Calu3 (cell line): ENCODE measurements at places on chromosomes 7 and 10. TPM values are rescaled to one million over a fixed set of nuclear protein-coding genes. Genes with fewer than 3 reads are reported as not detected.
A peak's percentile ranks its signal among the peaks of the same experiment; 100 is the strongest.

DLX6 gene
- 1.1 and 1.2 TPM in 2 replicates for total RNA-seq

UNCX gene
- total RNA-seq, result not detected in 2 replicates

HOGA1 gene
- 7.8 and 7.9 TPM in 2 replicates for total RNA-seq

OPN1SW gene
- not detected in 2 replicates for total RNA-seq

WNT2 gene
- total RNA-seq, result not detected in 2 replicates

BCAP29 gene
- total RNA-seq, result 16.5 and 17.6 TPM in 2 replicates

PNLIPRP3 gene
- not detected in 2 replicates for total RNA-seq

BTBD16 gene
- 0.35 TPM in 1 of 2 replicates, not detected in the other for total RNA-seq

PPP1R17 gene
- total RNA-seq, result not detected in 2 replicates

RAPGEF5 gene
- total RNA-seq, result 108 and 128 TPM in 2 replicates

DNA sequence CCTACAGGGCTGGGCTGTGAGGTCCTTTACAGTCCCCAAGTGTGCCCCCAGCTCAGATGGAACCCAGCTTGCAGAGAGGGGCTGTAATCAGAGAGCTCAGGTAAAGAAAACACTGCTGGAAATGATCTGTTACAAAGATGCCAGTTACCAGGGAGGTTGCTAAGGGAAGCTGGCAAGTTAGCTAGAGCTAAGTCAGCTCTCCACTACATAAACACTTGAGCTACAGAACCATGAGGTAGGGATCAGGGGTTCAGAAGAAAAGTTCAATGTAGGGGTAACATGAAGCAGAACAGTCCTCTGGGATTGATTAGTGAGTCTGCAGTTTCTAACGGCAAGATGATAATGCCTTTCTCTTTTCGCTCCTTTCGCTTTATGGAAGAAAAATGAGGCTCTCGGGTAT is 53.1 kb upstream of the TM9SF3 start:
- no peak for DNase-seq
- H3K36me3 ChIP-seq, result peaks cover 38% of the 10 kb centered on the region
- no peak overlapping the region for H3K27ac ChIP-seq
- no peak overlapping the region for H3K4me3 ChIP-seq
- H3K27me3 ChIP-seq, result no peaks in the 10 kb centered on the region
- H3K4me1 ChIP-seq, result peaks cover 11% of the 10 kb centered on the region

GRCh38 chr7:31256506-31256905 is 84.0 kb downstream of the NEUROD6 start:
- no peaks in the 10 kb centered on the region for H3K4me1 ChIP-seq
- no peak overlapping the region for H3K4me3 ChIP-seq
- H3K27me3 ChIP-seq, result peaks cover 51% of the 10 kb centered on the region
- DNase-seq, result no peak
- no peak overlapping the region for H3K27ac ChIP-seq

DNA sequence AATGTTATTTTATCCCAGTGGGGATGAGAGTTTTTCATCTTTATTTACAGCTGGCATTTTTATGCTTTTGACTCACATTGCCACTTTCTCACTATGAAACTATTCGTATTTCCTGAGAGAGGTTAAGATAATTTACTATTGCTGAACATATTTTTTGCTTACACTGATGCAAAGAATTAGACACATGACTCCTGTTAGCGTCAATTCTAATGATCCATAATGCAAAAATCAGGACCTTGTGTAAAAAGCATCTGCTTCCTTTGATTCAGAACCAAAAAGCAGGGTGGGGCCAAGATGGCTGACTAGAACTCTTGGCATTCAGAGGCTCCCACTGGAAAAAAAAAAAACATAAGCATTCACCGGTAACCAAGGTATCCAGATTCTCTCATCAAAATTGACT is 464.8 kb downstream of the SEMA3D start:
- H3K27me3 ChIP-seq, result no peaks in the 10 kb centered on the region
- H3K36me3 ChIP-seq, result no peaks in the 10 kb centered on the region

- H3K36me3 ChIP-seq, result no peaks in the 10 kb centered on the region
- H3K4me3 ChIP-seq, result no peak overlapping the region
- no peak for DNase-seq
- H3K27me3 ChIP-seq, result no peaks in the 10 kb centered on the region
- no peak overlapping the region for H3K27ac ChIP-seq
These were observed 82.9 kb downstream of the KIAA1549 start for GRCh38 chr7:138898255-138898654.

DNA sequence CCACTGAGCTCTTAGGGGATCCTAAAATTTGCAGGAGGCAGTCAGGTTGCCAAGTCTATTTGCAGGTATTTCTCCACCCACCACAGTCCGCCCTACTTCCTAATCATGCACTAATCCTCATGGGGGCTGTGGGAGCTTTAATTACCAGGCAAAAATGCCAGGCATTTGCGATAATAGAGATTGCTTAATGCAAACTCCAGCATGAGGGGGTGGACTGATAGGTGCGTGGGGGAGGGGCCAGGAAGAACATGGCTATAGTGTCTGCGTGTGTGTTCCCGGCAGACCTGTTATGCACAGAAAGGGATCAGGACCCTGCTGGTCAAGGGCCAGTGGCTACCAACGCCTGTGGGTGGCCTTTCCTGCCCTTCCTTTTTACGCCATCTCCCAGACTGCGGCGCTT is 15.6 kb upstream of the AQP1 start:
- no peaks in the 10 kb centered on the region for H3K27me3 ChIP-seq
- H3K4me1 ChIP-seq, result peaks cover 44% of the 10 kb centered on the region
- H3K4me3 ChIP-seq, result peak overlapping the region; percentile 15
- DNase-seq, result peak; percentile 76
- H3K36me3 ChIP-seq, result peaks cover 19% of the 10 kb centered on the region

- no peaks in the 10 kb centered on the region for H3K27me3 ChIP-seq
- peak overlapping the region; percentile 74 for H3K27ac ChIP-seq
- H3K4me3 ChIP-seq, result peak overlapping the region; percentile 41
- peak; percentile 85 for DNase-seq
These were observed 63.0 kb downstream of the ABRAXAS2 start for GRCh38 chr10:124864421-124865193.

DNA sequence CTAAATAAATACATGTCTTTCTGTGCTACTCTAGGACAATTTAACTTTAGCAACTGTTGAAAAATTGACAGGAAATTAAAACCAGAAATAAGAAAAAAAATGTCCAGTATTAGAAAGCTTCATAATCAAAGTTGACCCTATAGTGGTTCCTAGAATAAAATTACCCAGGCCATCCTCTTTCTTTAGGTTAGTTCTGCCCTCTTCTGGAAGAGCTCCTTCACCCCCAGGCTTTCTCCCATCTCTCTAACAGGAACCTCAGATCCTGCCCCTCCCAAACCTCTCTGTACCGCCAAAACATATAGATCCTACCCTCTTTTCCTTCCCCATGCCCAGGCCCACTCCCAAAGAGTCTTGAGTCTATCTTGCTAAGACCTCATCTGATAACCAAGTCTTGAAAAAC is 159.4 kb upstream of the CDK1 start:
- H3K36me3 ChIP-seq, result no peaks in the 10 kb centered on the region
- H3K27me3 ChIP-seq, result no peaks in the 10 kb centered on the region
- H3K27ac ChIP-seq, result no peak overlapping the region
- DNase-seq, result no peak

- H3K27me3 ChIP-seq, result no peaks in the 10 kb centered on the region
- H3K4me3 ChIP-seq, result no peak within 1 kb of the TSS
- no peaks in the 10 kb centered on the region for H3K4me1 ChIP-seq
- H3K27ac ChIP-seq, result no peak within 1 kb of the TSS
These were observed at the start of gene SYCE1 for GRCh38 chr10:133565441-133566294. TSS of gene SYCE1 (minus strand) at chr10:133565583. CDS start at chr10:133565529, 54 bp downstream.

DNA sequence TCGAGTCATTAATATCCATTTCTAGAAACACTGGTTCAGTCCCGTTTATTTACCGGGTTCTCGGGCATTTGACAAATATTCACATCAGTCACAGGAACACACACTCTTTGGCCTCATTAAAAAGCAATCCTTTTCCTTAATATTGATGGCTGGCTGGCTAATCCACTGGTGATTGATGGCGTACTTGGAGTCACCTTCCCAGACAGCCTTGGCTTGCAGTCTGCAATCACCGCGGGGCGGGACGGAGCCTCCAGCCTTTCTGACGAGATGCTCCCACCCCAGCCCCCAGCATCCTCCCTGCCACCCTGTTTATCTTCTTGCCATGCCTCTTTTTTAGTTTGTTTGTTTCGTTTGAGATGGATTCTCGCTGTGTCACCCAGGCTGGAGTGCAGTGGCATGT is 36.6 kb downstream of the SRRM3 start:
- peaks cover 49% of the 10 kb centered on the region for H3K27me3 ChIP-seq
- no peaks in the 10 kb centered on the region for H3K36me3 ChIP-seq
- no peaks in the 10 kb centered on the region for H3K4me1 ChIP-seq
- H3K27ac ChIP-seq, result no peak overlapping the region
- no peak overlapping the region for H3K4me3 ChIP-seq

DNA sequence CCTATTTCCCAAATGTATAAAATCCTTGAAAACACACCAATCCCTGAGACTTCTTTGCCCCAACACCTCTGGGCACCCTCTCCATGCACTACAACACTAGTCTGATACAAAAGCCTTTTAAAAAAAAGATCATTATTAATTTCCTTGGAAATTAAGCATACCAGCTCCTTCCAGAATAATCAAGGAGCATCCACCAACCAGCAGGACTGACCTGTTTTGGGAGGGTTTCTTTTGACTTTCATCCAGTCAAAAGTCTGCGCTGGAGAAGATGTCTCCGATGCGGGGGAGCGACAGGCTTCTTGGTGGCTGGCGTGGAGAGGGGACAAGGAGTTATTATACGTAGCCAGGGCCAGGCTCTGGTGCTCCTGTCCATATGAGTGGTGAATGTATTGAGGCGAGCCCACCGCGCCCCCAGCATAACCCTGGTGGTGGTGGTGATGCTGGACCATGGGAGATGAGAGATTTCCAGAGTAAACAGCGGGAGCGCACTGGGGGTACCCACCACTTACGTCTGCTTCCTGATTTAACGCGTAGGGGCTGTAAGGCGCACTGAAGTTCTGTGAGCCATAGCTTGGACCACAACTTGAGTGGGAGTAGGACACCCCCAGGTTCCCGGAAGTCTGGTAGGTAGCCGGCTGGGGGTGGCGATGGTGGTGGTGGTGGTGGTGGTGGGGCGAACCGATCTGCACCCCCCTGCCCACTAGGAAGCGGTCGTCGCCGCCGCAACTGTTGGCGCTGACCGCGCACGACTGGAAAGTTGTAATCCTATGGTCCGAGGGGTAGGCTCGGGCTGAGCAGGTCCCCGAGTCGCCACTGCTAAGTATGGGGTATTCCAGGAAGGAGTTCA is 527 bp downstream of the HOXA1 start:
- no peak for DNase-seq
- no peaks in the 10 kb centered on the region for H3K27me3 ChIP-seq
- no peak overlapping the region for H3K4me3 ChIP-seq
- peaks cover 47% of the 10 kb centered on the region for H3K4me1 ChIP-seq
- peaks cover 17% of the 10 kb centered on the region for H3K36me3 ChIP-seq

- H3K36me3 ChIP-seq, result no peaks in the 10 kb centered on the region
- no peak for DNase-seq
- no peaks in the 10 kb centered on the region for H3K27me3 ChIP-seq
- no peak overlapping the region for H3K27ac ChIP-seq
- H3K4me1 ChIP-seq, result no peaks in the 10 kb centered on the region
- no peak overlapping the region for H3K4me3 ChIP-seq
These were observed 175.5 kb downstream of the SUGCT start for GRCh38 chr7:40310258-40310657.

DNA sequence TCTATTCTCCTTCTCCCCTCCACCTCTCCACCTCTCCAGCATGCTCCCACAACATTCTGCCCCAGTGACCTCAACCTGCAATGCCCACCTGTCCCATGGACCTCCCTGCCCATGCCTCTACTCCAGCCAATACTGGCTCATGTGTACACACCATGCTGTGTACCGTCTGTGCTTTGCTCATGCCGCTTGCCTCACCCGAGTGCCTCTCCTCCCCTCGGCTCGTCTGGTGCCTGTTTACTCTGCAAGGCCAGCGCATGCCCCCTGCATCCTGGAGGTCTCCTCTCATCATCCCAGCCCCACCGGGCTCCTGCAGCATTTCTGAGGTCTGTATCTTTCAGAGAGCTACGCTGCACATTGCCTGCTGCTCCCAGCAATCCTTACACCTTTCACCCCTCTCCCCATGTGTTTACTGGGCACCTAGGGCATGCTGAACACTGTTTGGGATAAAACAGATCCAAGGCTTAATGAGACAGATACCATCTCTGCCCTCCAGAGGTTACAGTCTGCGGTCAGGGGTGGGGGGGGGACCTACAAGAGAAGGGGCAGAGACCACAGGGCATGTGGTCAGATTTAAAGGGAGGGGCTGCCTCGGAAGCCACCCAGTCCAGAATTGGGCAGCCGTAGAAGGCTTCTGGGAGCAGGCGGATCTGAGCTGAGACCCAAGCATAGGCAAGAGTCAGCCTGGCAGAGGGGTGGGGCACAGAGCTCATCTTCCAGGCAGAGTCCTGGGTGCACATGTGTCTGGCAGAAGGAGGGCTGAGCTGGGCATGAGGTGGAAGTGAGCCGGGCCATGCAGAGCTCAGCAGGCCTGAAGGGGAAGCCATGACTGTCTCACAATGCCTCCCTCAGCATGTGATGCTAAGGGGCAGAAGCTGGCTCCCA is 29.6 kb upstream of the PSAP start:
- peaks cover 7% of the 10 kb centered on the region for H3K4me1 ChIP-seq
- no peak overlapping the region for H3K4me3 ChIP-seq
- no peak for DNase-seq

DNA sequence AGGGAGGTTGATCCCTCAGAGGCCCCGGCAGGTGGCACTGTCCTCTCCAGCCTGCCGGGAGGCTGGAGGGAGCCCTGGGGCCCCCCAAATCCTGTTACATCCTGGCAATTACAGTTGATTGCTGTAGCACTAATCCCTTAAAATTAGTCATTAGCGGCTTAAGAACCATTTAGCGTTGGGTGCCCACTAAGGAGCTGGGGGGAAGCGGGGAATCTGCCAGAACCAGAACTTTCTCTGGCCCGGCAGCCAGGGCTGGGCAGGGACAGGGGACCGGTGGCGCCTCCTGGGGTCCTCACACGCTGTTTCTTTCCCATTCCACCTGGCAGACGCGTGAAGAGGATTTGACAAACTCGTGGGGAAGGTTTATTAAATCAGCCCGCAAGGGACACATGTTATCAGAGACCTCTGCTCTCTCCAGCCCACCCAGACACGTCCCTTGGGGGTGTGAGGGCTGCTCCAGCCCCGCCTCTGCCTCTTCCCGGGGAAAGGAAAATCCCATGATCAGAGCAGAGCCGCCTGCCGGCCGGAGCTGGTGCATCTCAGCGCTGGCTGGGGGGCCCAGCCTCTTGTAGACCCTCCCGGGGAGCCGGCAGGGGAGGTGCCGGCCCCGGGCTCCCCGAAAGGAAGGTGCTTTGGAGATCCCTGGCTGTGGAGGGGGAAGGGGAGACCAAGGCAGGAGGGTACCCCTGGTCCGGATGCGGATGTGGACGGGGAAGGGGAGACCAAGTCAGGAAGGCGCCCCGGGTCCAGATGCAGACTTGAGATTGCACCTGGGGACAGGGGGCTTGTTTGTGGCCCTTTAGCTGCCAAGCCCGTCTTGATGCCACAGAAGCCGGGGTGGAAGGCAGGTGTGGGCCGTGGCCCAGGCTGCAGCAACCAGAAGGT is 142.7 kb downstream of the ELFN1 start:
- peaks cover 6% of the 10 kb centered on the region for H3K36me3 ChIP-seq
- H3K4me1 ChIP-seq, result no peaks in the 10 kb centered on the region
- peak; percentile 32 for DNase-seq
- no peak overlapping the region for H3K4me3 ChIP-seq
- no peak overlapping the region for H3K27ac ChIP-seq

GRCh38 chr7:98051118-98051744 is 55.4 kb upstream of the LMTK2 start:
- no peaks in the 10 kb centered on the region for H3K36me3 ChIP-seq
- no peak overlapping the region for H3K4me3 ChIP-seq
- DNase-seq, result peak; percentile 19
- no peak overlapping the region for H3K27ac ChIP-seq

GRCh38 chr7:26850193-26850651 is 14.2 kb downstream of the SKAP2 start:
- H3K4me3 ChIP-seq, result no peak overlapping the region
- DNase-seq, result no peak
- no peak overlapping the region for H3K27ac ChIP-seq
- H3K27me3 ChIP-seq, result no peaks in the 10 kb centered on the region
